Stimulated activated CD8-positive, alpha-beta memory T cell treated with anti-CD3 and anti-CD28 coated beads, Interleukin-7, amount 100 ng/mL, for 24 hours (primary cell): ENCODE measurements at places on chromosomes 6 and 20.

DNA sequence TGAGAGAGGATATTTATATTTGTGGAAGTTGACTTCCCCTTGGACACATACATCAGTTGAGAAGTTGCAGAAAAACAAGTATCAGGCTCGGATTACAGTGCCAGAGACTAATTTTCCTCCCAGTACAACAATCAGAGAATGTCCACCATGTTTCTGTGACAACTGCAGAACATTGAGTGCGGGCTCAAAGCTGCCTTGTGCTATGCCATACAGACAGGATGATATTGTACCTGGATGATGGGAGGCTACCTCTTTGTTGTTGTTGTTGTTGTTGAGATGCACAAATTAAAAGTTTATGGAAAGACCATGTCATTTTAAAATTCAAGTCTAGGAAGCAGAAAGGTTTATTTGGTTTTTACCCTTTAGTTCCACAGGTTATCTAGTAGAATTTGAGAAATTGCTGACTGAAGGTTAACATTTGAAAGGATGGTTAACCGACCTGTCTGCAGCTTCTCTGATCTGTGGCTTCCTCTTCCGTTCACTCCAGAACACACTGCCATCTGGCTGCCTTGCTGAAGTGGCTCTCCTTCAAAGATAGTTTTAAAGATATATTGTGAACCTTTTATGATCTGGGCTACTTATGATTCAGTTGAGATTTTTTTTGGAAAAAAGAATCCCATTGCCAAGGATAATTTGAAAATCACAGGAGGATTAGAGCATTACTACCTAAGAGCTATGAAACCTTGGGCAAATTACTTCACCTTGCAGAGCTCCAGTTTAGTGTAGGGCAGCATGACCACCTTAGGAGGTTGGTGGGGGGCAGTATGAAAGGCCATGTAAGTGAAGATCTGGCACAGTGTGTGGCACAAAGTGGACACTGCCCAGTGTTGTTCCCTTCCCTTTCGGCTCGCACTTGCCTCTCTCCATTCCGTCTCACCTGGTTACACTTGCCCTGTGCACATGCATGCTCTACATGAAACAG, 15.9 kb downstream of the TMEM200A start:
- no peak for DNase-seq

DNA sequence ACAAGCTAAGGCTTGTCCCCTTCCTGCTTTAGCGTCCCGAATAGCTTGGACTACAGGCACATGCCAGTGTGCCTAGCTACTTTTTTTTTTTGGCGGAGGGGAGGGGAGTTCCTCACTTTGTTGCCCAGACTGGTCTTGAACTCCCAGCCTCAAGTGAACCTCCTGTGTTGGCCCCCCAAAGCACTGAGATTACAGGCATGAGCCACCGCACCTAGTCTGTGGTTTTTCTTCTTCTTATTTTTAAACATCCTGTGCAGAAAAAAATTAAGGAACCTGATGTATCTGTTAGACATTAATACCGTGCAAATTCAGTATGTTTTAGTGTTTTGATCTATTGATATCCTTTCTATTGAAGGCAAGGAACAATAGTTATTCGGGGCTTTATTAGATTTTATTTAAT, 25.7 kb downstream of the HIVEP1 start:
- no peak for DNase-seq

GRCh38 chr20:20664795-20665589, 47.5 kb downstream of the RALGAPA2 start:
- DNase-seq, result no peak

DNA sequence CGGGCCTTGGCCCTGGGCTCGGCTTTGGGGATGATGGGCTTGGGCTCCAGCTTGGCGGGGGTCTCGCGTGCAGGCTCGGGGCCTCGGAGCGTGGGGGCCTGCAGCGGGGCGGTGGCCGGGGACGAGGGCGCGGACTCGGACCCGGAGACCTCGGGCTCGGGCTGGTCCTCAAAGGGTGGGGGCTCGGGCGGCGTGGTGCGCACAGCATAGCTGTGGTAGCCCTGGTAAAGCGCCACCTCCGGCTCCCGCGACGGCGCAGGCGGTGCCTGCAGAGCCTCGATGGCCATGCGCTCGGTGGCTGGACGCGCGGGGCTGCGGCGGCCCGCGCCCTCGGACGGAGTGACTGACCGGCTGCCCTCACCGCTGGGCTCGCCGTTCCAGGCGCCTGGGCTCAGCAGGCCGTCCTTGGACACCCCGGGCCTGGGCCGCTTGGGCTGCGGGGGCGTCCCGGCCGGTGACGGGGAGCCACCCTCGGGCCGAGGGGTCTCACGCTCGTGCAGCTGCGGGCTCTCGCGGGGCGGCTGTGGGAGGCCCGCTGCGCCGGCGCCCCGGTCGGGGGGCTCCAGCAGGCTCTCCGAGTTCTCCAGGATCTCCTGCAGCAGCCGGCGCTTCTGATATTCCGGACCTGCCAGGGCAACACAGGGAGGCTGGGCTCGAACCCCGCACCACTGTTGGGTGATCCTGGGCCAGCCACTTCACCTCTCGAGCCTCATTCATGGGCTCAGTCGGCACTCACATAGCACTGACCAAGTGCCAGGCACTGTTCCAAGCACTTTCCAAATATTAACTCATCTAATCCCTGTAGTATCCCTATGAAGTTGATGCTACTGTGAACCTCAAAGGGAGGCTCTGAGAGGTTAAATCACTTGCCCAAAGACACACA, 71.0 kb downstream of the JPH2 start:
- no peak for DNase-seq

DNA sequence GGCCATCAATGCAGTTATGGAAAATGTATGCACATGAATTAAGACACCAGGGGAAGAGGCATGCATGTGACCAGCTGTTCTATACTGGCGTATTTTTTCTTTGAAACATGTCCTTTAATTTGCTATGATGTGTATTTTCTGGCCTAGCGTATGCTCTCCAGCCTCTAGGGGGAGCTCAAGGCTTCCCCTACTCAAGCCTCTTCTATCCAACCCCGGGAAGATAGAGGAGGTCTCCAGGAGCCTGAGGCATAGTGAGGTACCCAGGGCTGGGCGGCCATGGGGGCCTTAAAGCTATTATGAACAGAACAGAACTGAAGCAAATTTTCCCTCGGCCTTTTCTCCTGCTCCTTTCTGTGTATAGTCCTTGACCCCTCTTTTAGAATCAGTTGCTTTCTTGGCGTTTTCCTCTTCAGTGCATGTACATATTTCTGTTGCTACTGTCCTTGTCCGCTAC, 528.9 kb downstream of the MAFB start:
- DNase-seq, result no peak

GRCh38 chr6:31574106-31575061, 981 bp upstream of the TNF start:
- no peak for DNase-seq
